ENCODE measurements at places on chromosomes 5 and 9. TPM values are rescaled to one million over a fixed set of nuclear protein-coding genes. Genes with fewer than 3 reads are reported as not detected.

- no peak for DNase-seq
Observed at GRCh38 chr5:94375801-94376200, 242.6 kb downstream of the KIAA0825 start.

The CDKN2A gene
- 1.4 TPM for total RNA-seq

GRCh38 chr5:179123109-179123426 lies 62.9 kb downstream of the ZNF354C start:
- no peak for DNase-seq

The COL27A1 gene
- total RNA-seq, result 39.8 TPM

DNA sequence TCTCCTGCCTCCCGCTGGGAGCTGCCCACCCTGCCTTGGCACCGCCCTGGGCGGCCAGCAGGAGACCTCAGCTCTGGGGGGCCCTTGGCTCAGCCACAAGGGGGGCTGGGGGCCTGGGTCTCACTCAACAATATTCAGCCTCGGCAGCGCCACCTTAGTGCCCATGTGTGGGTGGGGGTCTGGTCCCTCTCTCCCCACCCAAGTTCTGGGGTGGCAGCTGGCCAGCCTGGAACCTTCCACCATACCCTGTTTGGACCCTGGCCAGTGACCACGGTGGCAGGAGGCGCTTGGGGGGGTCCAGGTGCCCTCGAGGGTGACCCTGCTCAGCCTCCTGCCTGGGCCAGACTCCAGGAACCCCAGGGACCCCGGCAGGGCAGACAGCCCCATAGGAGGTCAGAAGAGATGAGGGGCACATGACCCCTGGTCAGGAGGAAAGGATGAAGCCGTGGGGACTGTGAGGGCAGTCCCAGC lies 22.2 kb downstream of the NKD2 start:
- DNase-seq, result peak; percentile 8

DNA sequence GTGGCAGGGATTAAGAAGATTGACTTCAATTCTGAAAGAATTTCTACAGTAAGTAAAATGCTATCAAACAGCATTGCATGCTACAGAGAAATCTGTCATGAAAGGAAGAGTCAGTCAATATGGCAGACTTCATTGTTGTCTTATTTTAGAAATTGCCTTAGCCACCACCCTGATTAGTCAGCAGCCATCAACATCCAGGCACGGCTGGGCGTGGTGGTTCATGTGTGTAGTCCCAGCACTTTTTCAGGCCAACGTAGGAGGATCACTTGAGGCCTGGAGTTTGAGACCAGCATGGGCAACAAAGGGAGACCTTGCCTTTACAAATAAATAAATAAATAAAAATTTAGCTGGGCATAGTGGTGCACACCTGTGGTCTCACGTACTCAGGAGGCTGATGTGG lies 46.6 kb downstream of the RMI1 start:
- no peak for DNase-seq

- no peak for DNase-seq
Observed at GRCh38 chr9:31388660-31389059, 995.8 kb upstream of the ACO1 start.

DNA sequence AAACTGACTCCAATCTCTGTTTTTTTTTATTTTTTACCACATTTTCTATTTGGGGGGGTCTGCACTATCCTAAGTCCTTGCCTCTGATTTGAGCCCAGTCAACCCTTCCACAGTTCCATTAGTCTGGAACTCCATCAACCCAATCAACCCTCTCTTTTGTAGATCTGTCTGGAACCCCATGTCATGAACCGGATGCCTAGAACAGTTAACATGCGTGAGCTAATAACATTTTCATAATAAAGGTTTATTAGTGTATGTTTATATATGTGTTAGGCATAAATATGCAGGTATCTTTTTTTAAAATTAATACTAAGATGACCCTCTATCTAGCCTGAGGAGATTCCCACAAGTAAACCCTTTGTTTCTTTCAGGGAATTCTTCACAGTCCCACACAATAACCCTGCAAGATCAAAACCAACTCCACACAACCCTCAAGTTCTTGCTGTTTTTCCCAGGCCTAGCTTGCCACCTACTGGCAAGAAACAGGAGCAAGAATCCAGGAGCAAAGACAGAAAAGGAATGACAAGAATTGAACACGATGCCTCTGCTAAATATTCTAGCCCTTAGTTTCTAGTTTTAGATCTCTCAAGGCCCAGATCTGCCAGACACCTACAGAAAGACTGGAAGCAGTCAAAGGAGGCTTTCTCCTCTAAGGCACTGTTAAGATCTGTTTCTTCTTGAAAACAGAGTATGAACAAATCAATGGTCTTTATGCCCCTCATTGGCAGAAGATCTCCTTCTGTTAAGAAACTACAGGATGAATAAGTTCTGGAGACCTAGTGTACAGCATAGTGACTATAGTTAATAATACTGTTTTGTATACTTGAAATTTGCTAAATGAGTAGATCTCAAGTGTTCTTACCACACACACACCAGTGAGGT lies 100.4 kb downstream of the TRIM36 start:
- no peak for DNase-seq

DNA sequence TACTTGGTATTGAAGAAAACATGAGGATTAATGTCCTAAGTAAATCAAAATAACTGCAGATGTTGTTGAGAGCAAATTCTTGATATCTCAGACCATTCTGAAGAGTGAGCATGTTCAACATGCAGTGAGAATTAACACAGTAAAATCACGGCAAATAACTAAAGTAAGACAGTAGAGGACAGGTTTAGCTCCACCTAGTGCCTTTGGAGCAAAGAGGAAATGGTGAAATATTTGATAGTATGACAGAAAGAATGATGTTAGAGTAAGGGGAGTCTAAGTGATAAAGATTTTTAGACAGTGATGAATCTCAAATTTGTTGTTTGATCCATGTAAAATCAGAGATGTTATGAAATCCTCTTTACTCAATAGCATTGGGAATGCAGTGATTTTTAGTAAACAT lies 424.2 kb downstream of the TMEM161B start:
- DNase-seq, result no peak

DNA sequence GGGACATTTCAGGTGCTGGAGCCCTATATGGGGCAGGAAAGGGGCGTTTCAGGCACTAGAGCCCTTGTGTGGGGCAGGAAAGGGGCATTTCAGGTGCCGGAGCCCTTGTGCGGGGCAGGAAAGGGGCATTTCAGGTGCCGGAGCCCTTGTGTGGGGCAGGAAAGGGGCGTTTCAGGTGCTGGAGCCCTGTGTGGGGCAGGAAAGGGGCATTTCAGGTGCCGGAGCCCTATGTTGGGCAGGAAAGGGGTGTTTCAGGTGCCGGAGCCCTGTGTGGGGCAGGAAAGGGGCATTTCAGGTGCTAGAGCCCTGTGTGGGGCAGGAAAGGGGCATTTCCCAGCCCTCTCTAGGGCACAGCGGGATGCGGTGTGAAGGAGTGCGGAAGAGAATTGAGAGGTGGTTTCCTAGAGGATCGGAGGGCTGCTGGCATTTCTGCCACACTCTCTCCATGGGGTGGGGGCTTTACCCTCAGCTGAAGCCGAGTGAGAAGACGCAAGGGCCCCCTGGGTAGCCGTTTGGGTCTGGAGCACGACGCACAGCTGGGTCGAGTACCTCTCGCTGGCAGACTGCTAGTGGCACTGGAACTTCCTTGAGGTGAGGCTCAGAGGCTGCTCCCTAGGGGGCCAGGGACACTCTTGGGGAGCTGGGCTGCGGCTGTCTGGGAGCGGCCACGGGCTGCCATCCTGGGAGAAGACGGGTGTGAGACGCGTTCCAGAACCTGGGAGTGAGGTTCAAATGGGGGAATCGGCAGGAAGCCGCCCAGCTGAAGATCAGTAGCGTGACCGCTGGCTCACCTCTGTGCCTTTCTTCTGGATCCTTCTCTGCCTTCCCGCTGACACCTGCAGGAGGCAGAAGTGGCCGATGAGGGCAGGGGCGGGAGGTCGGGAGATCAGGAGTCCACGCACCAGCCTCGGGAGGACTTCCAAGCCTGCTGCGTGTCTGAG lies 122.6 kb upstream of the IRX4 start:
- DNase-seq, result no peak

- no peak for DNase-seq
Observed at GRCh38 chr9:38158628-38159027, 89.6 kb upstream of the SHB start.

GRCh38 chr5:131980696-131981095 lies 30.8 kb downstream of the ACSL6 start:
- no peak for DNase-seq

GRCh38 chr9:75826314-75826713 lies 64.2 kb upstream of the PCSK5 start:
- no peak for DNase-seq

GRCh38 chr5:130710596-130710995 lies 454.5 kb downstream of the HINT1 start:
- DNase-seq, result no peak

- no peak for DNase-seq
Observed at GRCh38 chr5:73960023-73960422, 334.0 kb downstream of the ARHGEF28 start.

- DNase-seq, result no peak
Observed at GRCh38 chr5:158055111-158055501, 196.2 kb upstream of the CLINT1 start.

DNA sequence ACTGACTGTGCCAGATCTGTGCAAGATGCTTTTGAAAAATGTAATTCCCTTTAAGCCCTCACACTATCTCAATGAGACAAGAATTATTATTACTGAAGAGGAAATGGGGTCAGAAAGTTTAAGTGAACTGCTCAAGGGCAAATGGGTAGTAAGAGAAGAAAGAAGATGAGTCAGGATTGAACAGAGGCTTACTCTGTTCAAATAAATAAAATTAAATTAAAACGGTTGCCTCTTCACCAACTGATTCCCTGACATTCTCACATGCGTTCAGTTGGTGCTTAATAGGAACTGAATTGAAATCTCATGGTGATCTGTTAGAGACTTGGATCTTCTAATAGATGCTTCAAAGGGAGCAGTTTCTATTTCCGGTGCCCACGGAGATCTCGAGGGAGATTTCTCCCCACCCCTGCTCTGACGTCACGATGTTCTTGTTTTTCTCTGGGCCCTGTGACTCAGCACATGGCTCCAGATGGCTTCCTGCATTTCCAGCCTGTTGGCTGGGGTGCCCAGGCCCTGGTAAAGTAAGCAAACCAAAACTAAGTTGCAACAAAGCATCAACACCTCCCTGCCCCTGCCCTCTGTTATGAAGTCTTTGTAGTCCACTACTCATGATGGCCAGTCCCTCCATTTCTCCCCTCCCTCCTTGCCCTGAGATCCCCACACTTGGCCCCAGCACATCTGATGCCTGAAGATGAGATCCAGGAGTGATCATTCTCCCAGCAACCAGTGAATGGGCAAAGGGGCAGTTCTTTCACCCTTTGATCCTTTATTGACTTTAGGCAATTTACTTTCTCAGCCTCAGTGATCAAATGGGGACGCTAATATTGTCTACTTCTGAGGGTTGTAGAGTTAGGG lies 106.1 kb upstream of the CPEB4 start:
- peak; percentile 69 for DNase-seq

GRCh38 chr5:14834584-14835550 lies 36.7 kb downstream of the ANKH start:
- DNase-seq, result no peak

The PCDHB4 gene
- 0.10 TPM for total RNA-seq

GRCh38 chr5:56632199-56632598 lies 183.2 kb upstream of the MAP3K1 start:
- DNase-seq, result no peak

DNA sequence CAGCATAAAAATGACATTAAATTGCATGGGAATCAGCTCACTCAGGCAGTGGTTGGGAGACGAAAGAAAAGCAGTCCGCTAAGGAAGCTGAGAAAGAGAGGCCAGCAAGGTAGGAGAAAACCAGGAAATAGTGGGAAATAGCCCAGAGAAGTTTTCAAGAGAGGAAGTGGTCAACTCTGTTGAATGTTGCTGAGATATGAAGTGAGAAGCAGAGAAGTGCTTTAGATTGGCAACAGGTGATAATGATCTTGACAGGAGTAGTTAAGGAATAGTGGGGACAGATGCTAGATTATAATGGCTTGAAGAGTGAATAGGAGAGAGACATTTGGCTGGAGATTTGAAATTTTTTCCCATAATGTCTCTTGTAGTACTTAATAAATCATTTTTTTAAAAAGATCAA lies 30.8 kb downstream of the CNTRL start:
- no peak for DNase-seq

The GDNF gene
- total RNA-seq, result 0.27 TPM

The SLC23A1 gene
- total RNA-seq, result 51.0 TPM

DNA sequence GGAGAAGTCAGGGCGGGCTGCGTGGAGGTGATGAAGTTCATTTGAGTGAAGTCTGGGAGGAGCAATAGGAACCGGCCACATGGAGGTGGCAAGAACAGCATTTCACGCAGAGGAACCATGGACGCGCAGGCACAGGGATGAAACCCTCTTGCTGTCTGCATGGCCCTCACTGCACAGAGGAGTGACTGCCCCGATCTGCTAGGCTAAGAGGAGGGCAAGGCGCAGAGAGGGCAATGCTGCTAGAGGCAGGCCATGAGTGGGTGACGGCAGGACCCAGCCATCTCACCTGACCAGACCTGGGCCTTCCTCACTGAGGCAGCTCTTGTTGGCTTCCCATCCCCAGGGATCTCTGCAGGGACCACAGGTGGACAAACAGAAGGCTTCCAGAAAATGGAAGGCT lies 90.3 kb downstream of the BARX1 start:
- DNase-seq, result no peak

DNA sequence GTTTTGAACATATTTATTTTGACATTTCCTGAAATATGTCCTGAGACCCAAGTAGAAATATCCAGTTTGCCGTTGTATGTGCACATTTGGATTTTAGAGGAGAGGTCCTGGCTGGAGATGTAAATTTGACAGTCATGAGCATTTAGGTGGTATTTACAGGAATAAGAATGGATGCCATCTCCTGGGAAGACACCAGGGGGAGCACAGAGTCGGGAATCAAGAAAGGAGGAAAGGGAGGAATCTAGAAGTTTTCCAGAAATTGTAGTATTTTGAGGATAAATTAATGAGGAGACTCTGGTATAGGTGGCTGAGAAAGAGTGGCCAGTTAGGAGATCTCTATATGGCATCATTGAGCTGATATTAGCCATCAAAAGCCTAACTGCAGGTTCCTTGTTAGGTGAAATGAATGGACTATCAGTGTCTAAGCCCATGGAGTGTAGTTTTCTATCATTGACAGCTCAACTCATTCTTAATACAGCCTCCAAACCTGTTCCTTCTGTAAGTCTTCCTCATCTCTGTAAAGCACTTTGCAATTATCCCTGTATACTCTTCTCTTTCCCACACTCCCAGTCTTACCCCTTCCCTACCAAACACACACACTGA lies 7.2 kb downstream of the GAPT start:
- DNase-seq, result no peak

The ITK gene
- 1.2 TPM for total RNA-seq

The C5orf46 gene
- not detected for total RNA-seq

- no peak for DNase-seq
Observed at GRCh38 chr9:130306823-130307666, 41.5 kb downstream of the HMCN2 start.

GRCh38 chr5:93099902-93100347 lies 481.1 kb downstream of the NR2F1-AS1 start:
- DNase-seq, result no peak
